ENCODE measurements at places on chromosomes 13 and 19. TPM values are rescaled to one million over a fixed set of nuclear protein-coding genes. Genes with fewer than 3 reads are reported as not detected.

GPR183 gene
- total RNA-seq, result not detected

ICAM4 gene
- total RNA-seq, result 0.71 TPM

CGB1 gene
- not detected for total RNA-seq

URAD gene
- not detected for total RNA-seq

FGF21 gene
- total RNA-seq, result not detected

ZSCAN4 gene
- total RNA-seq, result 0.17 TPM

OLFM2 gene
- 1.1 TPM for total RNA-seq

KLF5 gene
- total RNA-seq, result 85.3 TPM

All from foreskin keratinocyte (primary cell).